ENCODE measurements at places on chromosomes 5 and 9.

GRCh38 chr9:70874451-70874850 is 247.0 kb downstream of the TRPM3 start:
- no peak for DNase-seq

DNA sequence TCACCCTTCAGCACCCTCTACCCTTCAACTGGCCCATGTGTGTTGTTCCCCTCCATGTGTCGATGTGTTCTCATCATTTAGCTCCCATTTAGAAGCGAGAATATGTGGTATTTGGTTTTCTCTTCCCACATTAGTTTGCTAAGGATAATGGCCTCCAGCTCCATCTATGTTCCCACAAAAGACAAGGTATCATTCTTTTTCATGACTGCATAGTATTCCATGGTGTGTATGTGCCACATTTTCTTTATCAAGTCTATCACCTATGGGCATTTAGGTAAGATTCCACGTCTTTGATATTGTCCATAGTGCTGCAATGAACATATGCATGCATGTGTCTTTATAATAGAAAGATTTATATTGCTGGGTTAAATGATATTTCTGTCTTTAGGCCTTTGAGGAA is 325.1 kb upstream of the ADAMTS16 start:
- no peak for DNase-seq

- DNase-seq = no peak
Observed at GRCh38 chr5:178252258-178252657, 19.7 kb upstream of the PHYKPL start.

DNA sequence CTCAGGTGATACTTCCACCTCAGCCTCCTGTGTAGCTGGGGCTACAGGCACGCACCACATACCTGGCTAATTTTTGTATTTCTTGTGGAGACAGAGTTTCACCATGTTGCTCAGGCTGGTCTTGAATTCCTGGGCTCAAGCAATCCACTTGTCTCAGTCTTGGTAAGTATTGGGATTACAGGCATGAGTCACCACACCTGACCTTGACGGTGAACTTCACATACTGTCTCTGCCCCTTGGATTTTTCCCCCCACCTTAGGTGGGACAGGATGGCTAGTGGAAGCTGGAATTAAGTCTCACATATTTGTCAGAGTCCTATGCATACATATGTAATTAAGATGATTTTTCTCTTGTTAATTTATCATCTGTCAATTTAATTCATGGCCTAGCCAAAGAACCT is 20.9 kb upstream of the RFK start:
- DNase-seq = no peak

DNA sequence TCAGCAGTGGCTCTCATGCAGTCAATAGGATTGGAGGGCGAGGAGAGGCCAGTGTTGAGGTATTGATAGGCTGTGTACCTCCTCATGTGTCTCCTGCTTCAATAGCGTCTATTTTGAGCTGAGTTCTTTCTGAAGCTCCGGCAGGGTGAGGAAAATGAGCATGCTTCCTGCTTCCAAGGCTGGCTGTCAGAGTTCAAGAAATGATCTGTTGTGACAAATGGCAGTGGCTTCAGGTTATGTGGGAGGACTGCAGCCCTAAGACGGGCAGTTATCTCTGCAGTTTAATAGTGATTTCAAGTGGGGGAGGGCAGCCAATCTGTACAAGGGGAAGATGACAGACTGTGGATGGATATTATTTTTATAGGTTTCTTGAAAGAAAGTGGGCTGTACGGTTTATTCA is 54.0 kb upstream of the CXCL14 start:
- DNase-seq = no peak

GRCh38 chr5:155459889-155460500 is 446.4 kb downstream of the KIF4B start:
- DNase-seq = no peak

- DNase-seq = no peak
Observed at GRCh38 chr5:134732819-134733218, 5.5 kb upstream of the CAMLG start.

DNA sequence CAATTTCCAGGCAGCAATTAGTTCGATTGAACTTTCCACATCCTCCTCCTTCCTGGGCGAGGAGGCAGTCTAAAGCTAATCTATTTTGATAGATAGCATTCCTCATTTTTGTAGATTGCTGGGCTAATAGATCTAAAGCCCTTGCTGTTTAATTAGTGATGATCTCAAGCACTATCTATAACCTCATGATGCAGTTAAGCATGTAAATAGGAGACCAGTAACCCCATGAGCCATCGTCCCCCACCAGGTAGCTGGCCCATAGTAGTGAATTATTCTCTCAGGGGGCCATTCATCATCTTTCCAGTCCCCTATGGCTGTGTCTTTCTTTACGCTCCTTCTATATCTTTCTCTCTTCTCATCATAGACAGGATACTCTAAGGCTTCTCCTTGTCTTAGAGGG is 14.9 kb downstream of the CEL start:
- DNase-seq = no peak

- DNase-seq = no peak
Observed at GRCh38 chr5:168159425-168159824, 132.0 kb upstream of the WWC1 start.

GRCh38 chr5:129125819-129126218 is 31.3 kb downstream of the ISOC1 start:
- no peak for DNase-seq

GRCh38 chr5:90853750-90854149 is 295.2 kb downstream of the ADGRV1 start:
- DNase-seq = no peak

DNA sequence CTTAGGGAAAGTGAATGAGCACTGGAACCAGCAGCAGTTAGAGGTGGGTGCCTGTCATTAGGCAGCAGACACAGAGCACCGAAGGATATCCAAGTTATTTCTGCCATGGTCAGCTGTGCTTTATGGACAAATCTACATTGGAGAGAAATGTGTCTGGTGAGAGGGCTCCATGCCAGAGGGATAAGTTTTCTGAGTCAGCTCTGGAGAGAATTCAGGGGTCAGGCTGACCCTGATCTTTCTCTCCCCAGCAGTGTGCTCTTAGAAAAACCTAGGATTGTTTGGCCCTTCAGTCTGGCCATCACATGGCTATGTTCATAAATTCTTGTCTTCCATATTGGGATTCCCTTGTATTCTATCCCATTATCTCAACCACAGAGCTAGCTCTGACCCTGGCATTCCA is 8.9 kb upstream of the IL17B start:
- DNase-seq = no peak

DNA sequence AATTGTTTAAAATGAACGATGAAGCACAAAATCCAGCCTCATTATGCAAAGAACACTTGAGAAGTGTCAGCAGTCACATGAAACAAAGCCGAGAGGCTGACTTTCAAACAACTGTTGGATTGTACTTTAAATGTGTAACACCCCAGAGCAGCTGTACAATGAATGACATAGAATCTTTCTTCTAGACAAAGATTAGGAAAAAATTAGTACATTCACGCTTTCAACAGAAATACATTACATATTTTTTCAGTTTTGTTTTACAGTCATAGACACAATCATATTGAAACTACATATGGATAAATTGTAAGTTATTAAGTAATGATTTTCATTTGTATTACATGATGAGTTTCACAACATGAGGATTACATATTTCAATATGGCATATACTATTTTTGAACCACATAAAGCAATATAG is 10.6 kb upstream of the AGXT2 start:
- no peak for DNase-seq

- no peak for DNase-seq
Observed at GRCh38 chr9:124260769-124261603, 3.2 kb downstream of the NEK6 start.

- no peak for DNase-seq
Observed at GRCh38 chr9:96565671-96566497, 53.8 kb downstream of the CDC14B start.

- DNase-seq = no peak
Observed at GRCh38 chr9:76692458-76693129, 71.6 kb upstream of the PCA3 start.

DNA sequence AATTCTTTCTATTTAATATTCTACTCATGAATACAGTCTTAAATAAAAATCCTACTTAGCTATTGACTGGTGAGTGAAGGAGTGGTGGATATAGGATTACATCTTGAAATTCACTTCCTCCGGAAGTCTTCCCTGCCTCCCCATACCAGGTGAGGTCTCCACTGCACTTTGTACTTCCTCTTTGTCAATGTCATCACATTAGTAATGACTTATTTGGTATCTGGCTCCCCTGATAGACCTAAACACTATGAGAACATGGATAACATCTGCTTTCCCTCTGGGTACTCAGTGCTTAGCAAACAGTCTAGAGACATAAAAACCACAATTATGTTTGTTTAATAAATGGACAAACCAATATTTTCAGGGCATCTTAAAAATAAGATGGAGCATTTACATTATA is 532.1 kb downstream of the PDE4D start:
- DNase-seq = no peak

- DNase-seq = no peak
Observed at GRCh38 chr5:178586396-178586795, 3.8 kb downstream of the COL23A1 start.

GRCh38 chr5:96067894-96068614 is 106.4 kb upstream of the ELL2 start:
- no peak for DNase-seq

DNA sequence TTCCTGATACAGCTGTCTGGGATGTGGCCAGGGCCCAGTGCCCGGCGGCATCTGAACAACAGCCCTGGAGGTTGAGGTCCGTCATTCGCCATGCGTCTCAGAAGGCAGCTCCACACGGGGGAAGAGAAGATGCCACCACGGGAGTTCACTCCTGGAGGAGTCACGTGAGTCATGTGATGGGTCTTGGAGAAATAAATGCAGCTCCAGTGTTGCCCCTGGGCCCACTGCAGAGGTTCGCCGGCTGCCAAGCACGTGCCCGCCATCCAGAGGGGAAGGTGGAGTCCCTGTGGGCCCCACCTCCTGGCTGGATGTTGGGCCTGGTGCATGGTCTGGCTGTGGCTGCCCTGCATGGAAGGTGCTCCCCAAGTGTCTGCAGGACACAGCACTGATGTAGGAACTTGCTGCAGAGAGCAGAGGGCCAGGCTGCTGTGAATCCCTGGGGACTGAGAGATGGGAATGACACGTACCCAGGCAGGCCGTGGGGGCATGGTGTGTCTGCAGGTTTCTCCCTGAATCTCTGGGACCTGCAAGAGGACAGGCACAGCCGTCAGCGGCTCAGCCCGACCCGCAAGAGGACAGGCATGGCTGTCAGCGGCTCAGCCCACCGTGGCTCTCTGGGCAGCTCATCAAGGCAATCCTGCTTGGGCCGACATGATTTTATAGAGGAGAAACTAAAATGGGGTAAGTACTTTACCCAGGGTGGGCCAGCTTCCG is 418.3 kb upstream of the IRX4 start:
- DNase-seq = no peak

GRCh38 chr5:165477546-165477945 is 1972.1 kb downstream of the MAT2B start:
- DNase-seq = no peak

DNA sequence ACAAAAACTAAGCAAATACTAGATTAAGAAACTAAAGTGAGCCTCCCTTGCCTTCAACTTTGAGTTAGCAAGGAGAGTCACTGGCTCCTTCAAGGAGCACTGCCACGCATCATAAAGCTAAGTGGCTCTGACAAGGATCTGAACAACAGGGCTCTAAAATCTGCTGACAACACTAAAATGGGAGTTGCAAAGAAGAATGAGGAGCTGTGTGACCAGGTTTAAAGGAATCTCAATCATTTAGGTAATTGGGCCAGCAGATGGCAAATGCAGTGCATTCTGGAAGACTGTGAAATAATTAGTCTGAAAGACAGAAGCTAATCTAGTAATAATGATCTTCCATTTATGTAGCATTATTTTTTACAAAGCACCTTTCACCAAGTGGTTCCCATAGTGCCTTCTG is 297.0 kb upstream of the TAS2R1 start:
- DNase-seq = no peak

GRCh38 chr9:13013991-13014883 is 239.4 kb downstream of the LURAP1L start:
- no peak for DNase-seq

DNA sequence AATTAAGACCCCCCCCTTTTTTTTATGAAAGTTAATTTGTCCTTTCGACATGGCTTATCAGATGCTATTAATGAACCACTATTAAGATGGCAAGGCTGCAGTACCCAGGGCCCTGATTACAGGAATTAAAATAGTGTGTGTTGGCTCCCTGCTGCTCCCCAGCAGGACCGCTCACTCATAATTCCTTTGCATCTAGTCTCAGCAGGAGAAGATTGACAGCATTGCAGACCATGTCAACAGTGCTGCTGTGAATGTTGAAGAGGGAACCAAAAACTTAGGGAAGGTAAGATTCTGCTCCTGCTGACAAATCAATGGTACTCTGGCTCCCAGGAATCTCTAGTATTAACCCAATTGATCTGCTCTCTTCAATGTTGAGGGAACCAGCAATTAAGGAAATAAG is 61.0 kb downstream of the STX17 start:
- no peak for DNase-seq

GRCh38 chr9:91253488-91253887 is 108.2 kb downstream of the AUH start:
- peak; percentile 1 for DNase-seq

GRCh38 chr5:66565878-66566277 is 30.3 kb upstream of the MAST4 start:
- DNase-seq = no peak

DNA sequence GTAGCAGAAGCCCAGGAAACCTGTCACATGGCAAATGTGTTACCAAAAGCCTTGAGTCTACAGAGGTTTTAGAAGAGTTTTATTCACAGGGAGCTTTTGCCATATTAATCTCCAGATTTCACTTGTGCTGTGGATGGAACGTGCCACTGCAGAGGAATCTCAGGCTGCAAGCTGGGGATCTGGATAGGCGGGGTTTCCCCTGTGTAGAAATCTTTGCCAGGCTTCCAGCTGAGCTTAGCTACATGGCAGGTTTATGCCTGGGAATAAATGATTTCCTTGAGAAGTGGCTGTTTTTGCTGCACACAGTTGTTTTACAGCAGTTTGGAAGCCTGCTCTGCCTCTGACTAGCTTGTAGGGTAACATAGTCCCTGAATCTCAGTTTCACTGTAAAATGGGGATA is 224.6 kb upstream of the PLPPR1 start:
- DNase-seq = no peak

DNA sequence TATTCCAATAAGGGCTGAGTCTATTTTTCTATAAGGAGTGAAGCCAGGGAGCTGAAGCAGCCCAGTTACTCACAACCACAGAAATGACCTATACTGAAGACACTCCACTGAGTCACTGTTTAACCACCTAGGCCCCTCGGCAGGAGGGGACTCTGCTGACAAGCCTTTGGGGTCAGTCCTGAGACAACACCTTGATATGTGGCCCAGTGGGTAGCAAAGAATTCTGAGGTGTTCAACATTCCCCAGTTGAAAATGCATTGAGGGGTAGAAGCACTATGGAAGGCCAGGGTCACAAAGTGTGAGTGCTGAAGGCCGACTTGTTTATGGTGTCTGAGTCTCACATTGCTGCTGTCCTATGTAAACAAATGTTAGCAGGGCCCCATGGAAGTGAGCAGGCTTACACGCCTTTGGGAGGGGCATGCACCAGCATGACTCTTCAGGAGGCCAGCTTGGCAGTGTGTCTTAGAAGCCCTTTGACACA is 112.6 kb upstream of the NFIL3 start:
- DNase-seq = peak; percentile 24
